T-cell (primary cell): ENCODE measurements at places on chromosomes 11 and 22. TPM values are rescaled to one million over a fixed set of nuclear protein-coding genes. Genes with fewer than 3 reads are reported as not detected.

The THAP7 gene
- total RNA-seq: 46.4 TPM

The PGM2L1 gene
- total RNA-seq: 10.8 TPM

DNA sequence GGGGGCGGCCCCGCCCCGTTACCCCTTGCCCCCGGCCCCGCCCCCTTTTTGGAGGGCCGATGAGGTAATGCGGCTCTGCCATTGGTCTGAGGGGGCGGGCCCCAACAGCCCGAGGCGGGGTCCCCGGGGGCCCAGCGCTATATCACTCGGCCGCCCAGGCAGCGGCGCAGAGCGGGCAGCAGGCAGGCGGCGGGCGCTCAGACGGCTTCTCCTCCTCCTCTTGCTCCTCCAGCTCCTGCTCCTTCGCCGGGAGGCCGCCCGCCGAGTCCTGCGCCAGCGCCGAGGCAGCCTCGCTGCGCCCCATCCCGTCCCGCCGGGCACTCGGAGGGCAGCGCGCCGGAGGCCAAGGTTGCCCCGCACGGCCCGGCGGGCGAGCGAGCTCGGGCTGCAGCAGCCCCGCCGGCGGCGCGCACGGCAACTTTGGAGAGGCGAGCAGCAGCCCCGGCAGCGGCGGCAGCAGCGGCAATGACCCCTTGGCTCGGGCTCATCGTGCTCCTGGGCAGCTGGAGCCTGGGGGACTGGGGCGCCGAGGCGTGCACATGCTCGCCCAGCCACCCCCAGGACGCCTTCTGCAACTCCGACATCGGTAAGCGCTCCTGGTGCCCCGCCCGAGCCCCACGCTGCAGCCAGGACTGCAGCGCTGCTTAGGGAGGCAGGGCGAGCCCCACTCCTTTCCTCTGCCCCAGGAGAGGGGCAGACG is at the start of gene TIMP3:
Gene TIMP3, plus strand, starts transcription at position 169 of the 700 bp plus-strand sequence. Its CDS starts 297 bp downstream, at position 466.
- H3K27ac ChIP-seq: no peak within 1 kb of the TSS
- peaks cover 52% of the 10 kb centered on the region for H3K27me3 ChIP-seq
- no peaks in the 10 kb centered on the region for H3K36me3 ChIP-seq

- no peak overlapping the region for H3K27ac ChIP-seq
- H3K27me3 ChIP-seq: no peaks in the 10 kb centered on the region
- DNase-seq: no peak
- no peaks in the 10 kb centered on the region for H3K36me3 ChIP-seq
- H3K4me3 ChIP-seq: no peak overlapping the region
Observed at GRCh38 chr11:98736833-98737232, 283.9 kb upstream of the CNTN5 start.

DNA sequence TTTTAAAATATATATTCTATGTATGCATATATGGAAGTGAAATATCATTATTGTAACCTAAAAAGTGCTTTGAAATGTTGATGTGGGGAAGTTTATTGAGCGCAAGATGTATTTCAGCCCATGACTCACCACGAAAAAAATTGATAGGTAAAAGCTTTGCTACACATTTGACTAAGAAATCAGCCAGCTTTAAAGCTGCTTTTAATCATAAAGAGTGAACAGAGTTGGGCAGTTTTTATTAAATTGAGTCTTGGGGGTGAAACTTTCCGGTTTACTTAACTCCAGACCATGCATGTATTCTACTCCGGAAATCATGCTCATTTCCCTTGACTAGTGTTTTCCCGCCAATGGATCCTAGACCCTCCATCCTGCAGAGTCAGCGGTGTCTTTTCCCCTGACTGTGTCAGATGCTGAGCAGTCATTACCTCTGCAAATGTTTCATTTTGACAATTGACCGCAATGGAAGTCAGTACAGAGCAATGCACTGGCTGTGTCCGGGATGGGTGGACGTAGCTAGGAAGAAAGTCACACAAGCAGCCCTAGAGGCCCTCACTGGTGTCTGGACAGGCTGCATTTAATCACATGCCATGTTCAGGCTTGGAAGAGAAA is 47.2 kb upstream of the MPEG1 start:
- no peaks in the 10 kb centered on the region for H3K36me3 ChIP-seq
- H3K4me3 ChIP-seq: no peak overlapping the region
- no peaks in the 10 kb centered on the region for H3K27me3 ChIP-seq

GRCh38 chr11:126282361-126282735 is 545 bp upstream of the TIRAP start:
- H3K4me3 ChIP-seq: peak overlapping the region; percentile 79
- no peaks in the 10 kb centered on the region for H3K36me3 ChIP-seq
- peaks cover 11% of the 10 kb centered on the region for H3K4me1 ChIP-seq
- DNase-seq: peak; percentile 35
- no peaks in the 10 kb centered on the region for H3K27me3 ChIP-seq

The SPTY2D1 gene
- 18.2 TPM for total RNA-seq

- no peak overlapping the region for H3K27ac ChIP-seq
- H3K36me3 ChIP-seq: no peaks in the 10 kb centered on the region
- peaks cover 95% of the 10 kb centered on the region for H3K27me3 ChIP-seq
- H3K4me3 ChIP-seq: peak overlapping the region; percentile 39
- peaks cover 22% of the 10 kb centered on the region for H3K4me1 ChIP-seq
Observed at GRCh38 chr11:31812383-31813381, 1.6 kb upstream of the PAX6 start.

The IL17RA gene
- total RNA-seq: 38.8 TPM

DNA sequence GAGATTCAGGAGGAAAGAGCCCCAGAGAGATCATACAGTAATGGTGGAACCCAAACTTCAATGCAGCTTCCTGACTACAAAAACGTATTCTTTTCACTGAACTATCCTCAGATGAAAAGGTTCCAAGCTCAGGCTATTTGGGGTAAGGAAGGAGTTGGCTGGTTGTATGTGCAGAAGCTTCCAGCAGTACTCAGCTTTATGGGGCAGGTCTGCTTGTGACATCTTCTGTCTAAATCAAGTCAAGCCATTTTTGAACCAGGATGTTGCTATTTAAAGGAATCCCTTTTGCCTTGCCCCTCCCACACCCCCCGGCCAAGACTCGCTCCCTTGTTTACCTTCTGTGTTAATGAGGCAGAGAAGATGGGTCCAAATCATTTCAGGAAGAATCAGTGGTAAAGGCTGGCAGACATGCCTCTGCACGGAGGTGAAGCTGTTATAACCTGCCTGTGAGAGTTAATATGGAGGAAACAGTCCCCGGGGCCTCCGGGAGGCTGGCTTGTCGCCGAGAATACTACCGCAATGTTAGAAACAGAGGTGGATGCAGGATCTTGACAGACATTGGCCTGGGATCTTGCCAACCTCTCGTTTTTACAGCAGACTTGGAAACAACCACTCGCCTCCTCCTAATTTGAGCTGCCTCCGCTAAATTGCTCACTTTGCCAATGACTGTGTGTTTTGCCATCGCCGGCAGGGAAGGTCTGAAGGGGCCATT is 45.4 kb downstream of the TIMP3 start:
- no peaks in the 10 kb centered on the region for H3K36me3 ChIP-seq
- no peak overlapping the region for H3K27ac ChIP-seq
- no peaks in the 10 kb centered on the region for H3K27me3 ChIP-seq
- no peak for DNase-seq
- no peak overlapping the region for H3K4me3 ChIP-seq

GRCh38 chr11:123351375-123351774 is 78.7 kb upstream of the GRAMD1B start:
- DNase-seq: no peak
- no peaks in the 10 kb centered on the region for H3K36me3 ChIP-seq
- H3K4me1 ChIP-seq: no peaks in the 10 kb centered on the region

The OR52N1 gene
- not detected for total RNA-seq

DNA sequence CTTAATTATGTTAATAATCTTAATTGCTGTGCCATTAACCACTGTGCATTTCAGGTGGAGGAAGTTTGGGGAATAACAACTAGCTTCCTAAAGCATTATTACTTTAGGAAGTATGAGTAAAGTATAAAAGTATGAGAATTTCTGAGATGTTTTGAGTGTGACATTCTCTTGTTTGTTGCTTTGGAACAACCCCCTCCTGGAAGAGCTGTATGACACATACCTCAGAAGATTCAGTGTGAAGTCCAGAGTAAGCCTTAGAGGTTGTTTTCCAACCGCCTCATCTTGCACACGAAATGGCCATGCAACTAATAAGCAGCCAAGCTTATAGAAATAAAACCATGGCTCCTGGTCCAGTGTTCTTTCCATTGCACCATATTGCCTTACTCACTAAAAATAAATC is 21.7 kb downstream of the CCDC81 start:
- no peaks in the 10 kb centered on the region for H3K4me1 ChIP-seq
- no peak for DNase-seq
- no peak overlapping the region for H3K27ac ChIP-seq
- H3K4me3 ChIP-seq: no peak overlapping the region
- no peaks in the 10 kb centered on the region for H3K36me3 ChIP-seq
- no peaks in the 10 kb centered on the region for H3K27me3 ChIP-seq

DNA sequence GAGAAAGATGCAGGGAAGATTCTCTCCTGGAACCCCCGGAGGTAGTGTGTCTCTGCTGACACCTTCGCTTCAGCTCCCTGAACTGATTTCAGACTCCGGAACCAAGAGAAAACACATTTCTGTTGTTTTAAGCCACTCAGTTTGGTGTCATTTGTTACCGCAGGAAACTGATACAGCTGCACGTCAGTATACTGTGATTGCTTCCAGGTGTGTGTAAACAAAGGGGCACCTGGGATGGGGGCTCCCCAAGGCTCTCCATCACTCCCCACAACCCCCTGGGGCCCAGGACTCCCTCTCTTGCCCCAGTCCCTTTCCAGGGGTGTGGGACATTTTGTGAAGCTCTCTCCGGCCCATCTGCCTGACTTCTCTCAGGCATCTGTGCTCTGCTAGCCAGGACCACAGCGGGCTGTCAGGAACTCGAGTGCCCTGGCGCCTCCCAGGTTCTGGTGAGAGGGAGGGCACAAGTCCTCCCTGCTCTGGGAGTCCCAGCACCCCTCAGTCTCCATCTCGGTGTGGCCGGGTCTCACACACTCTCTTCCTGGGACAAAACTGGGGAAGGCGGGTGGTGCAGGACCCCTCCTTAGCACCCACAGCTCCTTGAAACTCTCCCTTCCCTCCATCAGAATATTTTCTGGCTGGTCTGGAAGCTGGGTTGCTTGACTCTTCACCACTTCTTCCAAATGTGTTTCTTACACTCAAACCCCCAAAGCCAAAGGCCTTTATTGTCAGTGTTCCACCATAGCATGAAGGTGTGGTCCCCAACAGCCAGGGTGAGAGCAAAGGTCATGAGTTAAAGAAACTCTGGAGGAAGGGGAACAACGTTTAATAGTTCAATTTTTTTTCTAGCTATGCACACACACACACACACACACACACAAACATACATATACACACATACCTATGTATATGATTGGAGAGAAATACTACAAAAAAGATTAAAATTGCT is 35.0 kb upstream of the TSKU start:
- no peaks in the 10 kb centered on the region for H3K36me3 ChIP-seq
- H3K27me3 ChIP-seq: peaks cover 16% of the 10 kb centered on the region
- no peaks in the 10 kb centered on the region for H3K4me1 ChIP-seq
- no peak for DNase-seq
- H3K4me3 ChIP-seq: no peak overlapping the region

The TRIM51 gene
- total RNA-seq: not detected

- peaks cover 24% of the 10 kb centered on the region for H3K4me1 ChIP-seq
- H3K36me3 ChIP-seq: no peaks in the 10 kb centered on the region
- peak; percentile 21 for DNase-seq
Observed at GRCh38 chr22:42368379-42369249, 63.6 kb downstream of the NFAM1 start.

- no peaks in the 10 kb centered on the region for H3K27me3 ChIP-seq
- H3K4me1 ChIP-seq: no peaks in the 10 kb centered on the region
- no peaks in the 10 kb centered on the region for H3K36me3 ChIP-seq
- DNase-seq: no peak
Observed at GRCh38 chr11:102783016-102783415, 2.6 kb upstream of the MMP10 start.

GRCh38 chr11:134449051-134449450 is 37.0 kb upstream of the B3GAT1 start:
- H3K27me3 ChIP-seq: no peaks in the 10 kb centered on the region
- no peaks in the 10 kb centered on the region for H3K4me1 ChIP-seq
- no peaks in the 10 kb centered on the region for H3K36me3 ChIP-seq
- H3K27ac ChIP-seq: no peak overlapping the region
- DNase-seq: no peak
- H3K4me3 ChIP-seq: no peak overlapping the region

The CASP4 gene
- total RNA-seq: 80.2 TPM

DNA sequence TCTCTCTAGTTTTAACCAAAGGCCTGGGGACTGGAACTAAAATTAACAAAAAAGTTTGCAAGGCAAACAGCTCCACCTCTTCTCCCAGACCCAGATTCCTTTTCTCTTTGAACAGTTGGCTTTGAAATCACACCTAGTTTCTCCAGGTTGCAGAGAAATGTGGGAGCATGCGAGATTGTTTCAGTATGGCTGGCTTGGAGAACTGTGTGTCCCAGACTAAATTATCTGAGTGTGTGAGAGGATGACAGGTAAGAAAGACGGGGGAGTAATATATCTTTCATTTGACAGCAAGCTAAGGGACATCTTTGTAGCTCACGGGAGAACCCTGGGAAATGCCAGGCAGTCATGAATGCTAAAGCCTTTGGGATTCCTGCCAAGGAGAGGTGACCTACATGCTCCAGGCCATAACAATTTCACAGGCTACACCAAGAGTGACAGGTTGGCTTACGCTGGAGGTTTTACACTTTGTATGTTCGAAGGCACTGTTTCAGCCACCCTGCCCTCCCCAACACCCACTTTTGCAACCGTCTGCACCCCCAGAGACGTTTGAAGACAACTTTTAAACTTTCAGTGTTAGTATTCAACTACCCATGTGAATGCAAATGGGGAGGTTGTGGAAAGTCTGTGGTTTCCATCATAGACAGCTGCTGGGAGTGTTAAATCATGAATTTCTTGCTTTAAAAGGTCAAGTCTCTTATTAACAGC is 109.3 kb upstream of the SNX19 start:
- H3K27me3 ChIP-seq: no peaks in the 10 kb centered on the region
- no peak for DNase-seq
- no peak overlapping the region for H3K27ac ChIP-seq
- no peaks in the 10 kb centered on the region for H3K36me3 ChIP-seq
- H3K4me1 ChIP-seq: no peaks in the 10 kb centered on the region

GRCh38 chr11:1139441-1140083 is 18.2 kb upstream of the MUC5AC start:
- H3K36me3 ChIP-seq: no peaks in the 10 kb centered on the region
- DNase-seq: no peak
- no peaks in the 10 kb centered on the region for H3K4me1 ChIP-seq
- H3K27ac ChIP-seq: no peak overlapping the region
- peaks cover 2% of the 10 kb centered on the region for H3K27me3 ChIP-seq

DNA sequence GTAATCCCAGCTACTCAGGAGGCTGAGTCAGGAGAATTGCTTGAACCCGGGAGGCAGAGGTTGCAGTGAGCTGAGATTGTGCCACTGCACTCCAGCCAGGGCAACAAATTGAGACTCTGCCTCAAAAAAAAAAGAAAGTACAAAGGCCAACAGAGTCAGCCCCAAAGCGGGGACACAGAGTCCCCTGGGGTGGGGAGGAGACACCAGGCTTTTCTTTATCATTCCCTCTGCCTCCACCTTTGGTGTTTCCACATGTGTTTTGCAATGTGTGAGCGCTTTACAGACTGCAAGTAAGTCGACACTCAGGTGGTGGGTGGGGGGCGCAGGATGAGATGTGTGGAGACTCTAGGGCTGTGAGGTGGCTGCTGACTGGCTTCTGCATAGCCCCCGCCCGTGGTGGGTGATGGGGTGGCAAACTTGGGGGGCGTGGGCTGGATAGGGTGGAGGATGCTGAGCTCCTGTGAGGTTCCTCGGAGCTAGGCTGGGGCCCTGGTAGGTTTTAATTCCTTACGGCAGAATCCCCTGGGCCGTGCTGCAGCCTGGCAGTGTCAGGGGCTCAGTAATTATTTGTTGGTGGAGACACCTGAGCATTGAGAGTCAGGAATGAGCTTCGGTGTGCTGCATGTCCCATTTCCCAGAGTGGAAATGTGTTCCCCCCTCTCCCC is 177.2 kb downstream of the CTTN start:
- H3K4me3 ChIP-seq: no peak overlapping the region
- H3K4me1 ChIP-seq: no peaks in the 10 kb centered on the region
- H3K36me3 ChIP-seq: no peaks in the 10 kb centered on the region
- no peak overlapping the region for H3K27ac ChIP-seq
